ENCODE measurements at places on chromosomes 2 and 18. TPM values are rescaled to one million over a fixed set of nuclear protein-coding genes. Genes with fewer than 3 reads are reported as not detected.

Gene B3GNT7
- polyA plus RNA-seq = 0.12 TPM

Gene AGXT
- polyA plus RNA-seq = not detected

Gene FIGN
- polyA plus RNA-seq = 0.74 TPM

Gene ABCG5
- not detected for polyA plus RNA-seq

DNA sequence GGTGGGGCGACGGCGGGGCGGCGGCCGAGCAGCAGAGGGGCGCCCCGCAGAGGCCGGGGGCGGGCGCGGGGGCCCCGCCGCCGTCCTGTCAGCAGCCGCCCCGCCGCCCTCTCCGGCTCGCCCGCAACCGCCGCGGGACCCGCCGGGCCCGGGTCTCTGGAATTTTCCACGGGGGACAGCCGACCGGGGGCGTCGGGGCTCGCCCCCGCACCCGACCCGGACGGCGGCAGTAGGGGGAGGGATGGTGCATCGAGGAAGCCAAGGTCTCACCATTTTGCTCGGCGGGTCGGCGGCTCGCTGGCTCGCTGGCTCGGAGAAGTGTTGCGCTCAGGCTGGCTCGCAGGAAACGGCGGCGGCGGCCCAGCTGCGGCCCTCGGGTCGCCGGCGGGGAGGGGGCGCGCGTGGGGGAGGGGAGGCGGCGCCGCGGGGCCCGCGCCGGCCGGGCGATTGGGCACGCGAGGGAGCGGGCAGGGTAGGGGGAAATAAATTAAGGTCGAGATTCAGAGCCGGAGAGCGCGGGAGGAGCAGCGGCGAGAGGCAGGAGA is 405 bp downstream of the PPP3R1 start:
- DNase-seq = peak; percentile 71

GRCh38 chr18:75097491-75098225 is 111.3 kb downstream of the PTGR3 start:
- no peak for DNase-seq

- DNase-seq = no peak
These were observed 446.0 kb upstream of the MEX3C start for GRCh38 chr18:51643483-51643882.

DNA sequence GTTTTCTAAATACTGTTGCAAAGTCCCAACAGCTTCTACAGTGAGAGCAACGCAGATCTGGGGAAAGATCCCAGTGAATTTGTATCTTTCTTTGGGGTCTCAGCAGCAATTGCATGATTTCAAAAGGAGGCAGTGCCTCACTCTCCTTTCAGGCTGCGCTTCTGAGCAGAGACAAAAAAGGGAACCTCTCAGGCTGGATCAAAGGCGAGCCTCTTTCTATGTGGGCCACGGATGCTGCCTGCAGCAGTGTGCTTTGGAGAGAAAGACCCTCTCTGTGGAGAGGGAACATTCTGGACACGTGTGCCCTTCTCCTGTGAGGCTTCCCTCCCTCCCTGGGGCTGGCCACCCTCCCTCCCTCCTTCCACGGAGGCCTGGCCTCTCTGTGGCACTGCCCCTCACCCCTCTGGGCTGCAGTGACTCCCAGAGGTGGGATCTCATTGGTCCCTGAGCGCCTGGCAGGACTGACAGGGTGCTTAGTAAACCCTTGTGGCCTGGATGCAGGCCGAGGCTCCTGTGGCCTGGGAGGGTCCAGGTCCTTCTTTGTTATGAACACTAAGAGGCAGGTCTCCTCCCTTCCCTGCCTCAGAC is 21.6 kb upstream of the PDIA6 start:
- peak; percentile 58 for DNase-seq

- no peak for DNase-seq
These were observed 2.7 kb downstream of the ZNF532 start for GRCh38 chr18:58867281-58867961.

All from SK-N-SH (cell line).